Chondrocyte (in vitro differentiated cells): ENCODE measurements at places on chromosomes 6 and 20.

DNA sequence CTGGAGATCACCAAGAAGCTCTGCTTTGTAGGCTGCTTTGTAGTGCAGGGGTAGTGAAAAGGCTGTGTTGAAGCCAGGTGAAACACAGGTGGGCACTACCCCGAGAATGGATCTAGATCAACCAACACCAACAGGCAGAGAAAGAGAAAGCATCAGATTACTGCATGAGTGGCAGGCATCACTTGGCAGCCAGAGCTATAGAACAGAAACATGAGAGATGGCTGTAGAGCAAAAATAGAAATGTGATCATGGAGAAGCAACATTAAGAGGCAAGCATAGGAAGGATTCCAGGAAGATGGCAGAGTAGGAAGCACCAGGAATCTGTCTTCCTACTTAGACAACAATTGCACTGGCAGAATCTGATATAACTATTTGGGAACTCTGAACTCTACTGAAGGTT lies 311.1 kb upstream of the TCF21 start:
- no peaks in the 10 kb centered on the region for H3K4me1 ChIP-seq
- H3K4me3 ChIP-seq, result no peak overlapping the region
- no peak overlapping the region for H3K27ac ChIP-seq
- H3K36me3 ChIP-seq, result peaks cover 2% of the 10 kb centered on the region
- DNase-seq, result no peak

DNA sequence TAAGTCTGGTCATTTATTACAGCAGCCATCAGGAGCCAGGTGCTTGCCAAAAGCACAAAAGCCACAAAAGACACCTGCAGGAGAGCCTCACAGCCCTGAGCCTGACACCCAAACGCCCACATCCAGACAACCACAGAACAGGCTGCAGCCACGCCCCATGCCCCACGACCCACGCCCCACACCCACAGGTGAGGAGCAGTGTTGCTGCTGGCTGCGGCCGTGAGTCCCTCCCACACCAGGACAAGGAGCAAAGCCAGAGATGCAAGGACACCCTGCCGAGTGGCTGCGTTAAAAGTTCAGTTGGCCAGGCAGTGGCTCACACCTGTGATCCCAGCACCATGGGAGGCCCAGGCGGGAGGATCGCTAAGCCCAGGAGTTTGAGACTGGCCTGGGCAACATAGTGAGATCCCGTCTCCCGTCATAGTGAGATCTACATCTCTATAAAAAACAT lies 43.0 kb downstream of the SLC2A4RG start:
- H3K27me3 ChIP-seq, result no peaks in the 10 kb centered on the region
- H3K4me3 ChIP-seq, result no peak overlapping the region
- DNase-seq, result no peak
- no peak overlapping the region for H3K27ac ChIP-seq

DNA sequence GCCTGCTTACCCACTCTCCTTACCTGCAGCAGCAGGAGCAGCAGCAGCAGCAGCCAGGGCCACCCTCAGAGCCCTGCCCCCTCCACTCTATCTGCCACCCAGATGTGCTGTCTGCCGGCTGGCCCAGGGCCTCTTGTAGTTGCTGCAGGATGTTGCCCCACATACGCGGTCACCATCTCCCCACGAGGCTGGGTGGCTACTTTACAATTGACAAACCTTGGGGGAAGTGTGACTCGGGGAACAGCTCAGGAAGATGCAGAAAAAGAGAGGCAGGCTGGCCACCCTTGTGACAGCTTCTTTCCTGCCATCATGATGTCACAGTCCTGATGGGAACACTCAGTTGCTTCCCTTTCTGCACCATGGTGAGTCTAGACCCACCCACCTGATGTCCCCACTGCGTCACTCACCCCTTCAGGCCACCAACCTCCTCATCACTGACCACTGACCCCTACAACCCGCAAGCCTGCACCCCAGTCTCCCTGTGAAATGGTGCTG lies 14.5 kb downstream of the TREM1 start:
- H3K36me3 ChIP-seq, result peaks cover 2% of the 10 kb centered on the region
- no peaks in the 10 kb centered on the region for H3K4me1 ChIP-seq
- no peak overlapping the region for H3K27ac ChIP-seq
- H3K4me3 ChIP-seq, result no peak overlapping the region

DNA sequence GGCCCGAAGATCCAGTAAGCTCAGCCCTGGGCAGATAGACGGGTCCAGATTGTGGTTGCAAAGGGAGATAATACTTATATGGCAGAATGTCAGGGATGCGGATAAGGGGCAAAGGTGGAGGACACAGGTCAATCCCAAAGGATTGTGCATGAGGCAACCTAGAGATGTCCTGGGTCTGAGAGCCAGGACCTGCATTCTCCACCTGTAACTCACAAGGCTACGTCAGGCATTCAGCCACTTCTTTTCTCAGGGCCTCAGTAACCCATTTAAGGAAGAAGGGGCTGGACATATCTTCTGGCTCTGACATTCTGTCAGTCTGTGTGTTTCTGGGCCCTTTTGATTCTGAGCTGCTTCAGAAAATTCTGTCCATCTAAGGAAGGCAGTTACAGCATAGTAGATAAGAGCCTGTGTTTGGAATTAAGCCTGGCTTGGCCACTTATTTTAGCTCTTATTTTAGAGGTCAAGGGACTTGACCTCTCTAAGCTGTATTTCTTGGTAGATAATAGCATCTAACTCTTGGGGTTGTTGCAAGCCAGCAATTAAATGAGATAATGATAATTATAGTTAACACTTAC lies 40.2 kb downstream of the CNBD2 start:
- peaks cover 1% of the 10 kb centered on the region for H3K36me3 ChIP-seq
- H3K27ac ChIP-seq, result no peak overlapping the region
- H3K4me3 ChIP-seq, result no peak overlapping the region
- H3K4me1 ChIP-seq, result no peaks in the 10 kb centered on the region
- DNase-seq, result no peak

DNA sequence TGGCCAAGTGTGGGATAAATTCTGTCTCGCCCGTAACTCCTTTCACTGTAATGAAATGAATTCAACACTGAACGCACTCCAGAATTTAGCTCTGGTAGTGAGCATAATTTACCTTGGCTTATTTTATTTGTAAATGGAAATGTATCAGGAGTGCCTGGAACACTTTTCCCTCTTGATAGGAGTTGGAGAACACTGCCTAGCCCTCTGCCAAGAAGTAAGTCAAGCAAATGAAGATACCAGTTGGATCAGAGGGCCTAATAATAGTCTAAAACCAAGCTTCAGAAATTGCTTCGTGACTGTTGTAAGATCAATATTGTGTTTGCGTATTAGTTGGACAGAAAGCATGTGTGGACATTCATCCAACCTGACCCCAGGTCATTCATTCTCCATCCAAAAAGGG lies 64.6 kb upstream of the TPD52L1 start:
- peaks cover 3% of the 10 kb centered on the region for H3K4me1 ChIP-seq
- H3K4me3 ChIP-seq, result no peak overlapping the region
- no peaks in the 10 kb centered on the region for H3K27me3 ChIP-seq
- peaks cover 8% of the 10 kb centered on the region for H3K36me3 ChIP-seq

GRCh38 chr6:170184316-170184715 lies 106.6 kb downstream of the DLL1 start:
- H3K4me1 ChIP-seq, result no peaks in the 10 kb centered on the region
- no peak for DNase-seq
- H3K36me3 ChIP-seq, result no peaks in the 10 kb centered on the region
- no peak overlapping the region for H3K27ac ChIP-seq
- H3K27me3 ChIP-seq, result peaks cover 24% of the 10 kb centered on the region

- peak overlapping the region; percentile 82 for H3K4me3 ChIP-seq
- H3K4me1 ChIP-seq, result peaks cover 41% of the 10 kb centered on the region
- no peaks in the 10 kb centered on the region for H3K27me3 ChIP-seq
- no peaks in the 10 kb centered on the region for H3K36me3 ChIP-seq
- no peak for DNase-seq
These were observed 504 bp downstream of the SNTA1 start for GRCh38 chr20:33443006-33443511.

GRCh38 chr6:53662457-53662856 lies 3.1 kb downstream of the KLHL31 start:
- no peak overlapping the region for H3K4me3 ChIP-seq
- no peaks in the 10 kb centered on the region for H3K36me3 ChIP-seq
- DNase-seq, result no peak
